ENCODE measurements at places on chromosomes 16 and 17.

DNA sequence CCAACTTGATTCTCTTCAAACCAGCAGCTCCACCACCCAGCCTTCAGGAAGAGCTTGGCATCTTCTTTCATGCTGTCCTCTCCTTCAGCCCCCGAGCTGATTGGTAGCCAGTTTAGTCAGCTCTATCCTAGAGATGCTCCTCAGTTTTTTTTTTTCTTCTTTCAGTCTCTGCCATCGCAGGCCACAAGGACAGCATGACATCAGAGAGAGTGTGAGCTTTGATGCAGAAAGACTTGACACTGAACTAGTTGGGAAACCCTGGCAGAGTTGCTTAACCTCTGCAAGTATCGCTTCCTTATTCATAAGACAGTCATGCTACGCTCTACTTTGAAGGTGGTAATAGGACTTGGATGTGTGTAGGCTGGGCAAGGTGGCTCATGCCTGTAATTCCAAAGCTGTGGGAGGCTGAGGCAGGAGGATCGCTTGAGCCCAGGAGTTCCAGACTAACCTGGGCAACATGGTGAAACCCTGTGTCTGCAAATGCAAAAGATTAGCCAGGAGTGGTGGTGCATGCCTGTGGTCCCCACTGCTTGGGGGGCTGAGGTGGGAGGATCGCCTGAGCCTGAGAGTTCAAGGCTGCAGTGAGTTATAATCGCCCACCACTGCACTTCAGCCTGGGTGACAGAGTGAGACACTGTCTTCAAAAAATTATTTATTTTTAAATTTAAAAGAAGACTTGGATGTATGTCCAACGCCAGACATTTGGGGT, 2.6 kb downstream of the CD300LB start:
- no peak for DNase-seq

DNA sequence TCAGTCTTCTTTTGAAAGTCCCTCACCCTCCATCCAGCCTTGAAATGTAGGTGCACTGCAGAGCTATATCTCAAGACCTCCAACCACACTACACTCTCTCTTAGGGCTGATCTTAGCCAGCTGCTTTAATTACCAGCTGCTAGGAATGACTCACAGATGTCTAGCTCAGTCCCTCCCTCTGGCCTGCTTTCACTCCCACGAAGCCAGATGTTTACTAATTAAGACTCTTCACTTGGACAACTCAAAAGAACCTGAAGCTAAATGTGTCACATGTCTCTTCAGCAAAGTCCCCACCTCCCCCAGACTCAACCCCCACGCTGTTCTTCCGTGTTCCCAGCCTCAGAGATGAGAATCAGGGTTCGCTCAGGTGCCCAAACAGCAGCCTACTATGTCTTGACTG, 2.6 kb downstream of the GTF3C1 start:
- peak; percentile 24 for DNase-seq

GRCh38 chr17:76772842-76773525, 35.1 kb downstream of the MFSD11 start:
- no peak for DNase-seq

GRCh38 chr17:29151567-29151966, 28.6 kb downstream of the MYO18A start:
- no peak for DNase-seq

- no peak for DNase-seq
Observed at GRCh38 chr16:47358816-47359215, 102.0 kb downstream of the ITFG1 start.

- DNase-seq = no peak
Observed at GRCh38 chr17:57645950-57646665, 99.0 kb downstream of the CCDC182 start.

DNA sequence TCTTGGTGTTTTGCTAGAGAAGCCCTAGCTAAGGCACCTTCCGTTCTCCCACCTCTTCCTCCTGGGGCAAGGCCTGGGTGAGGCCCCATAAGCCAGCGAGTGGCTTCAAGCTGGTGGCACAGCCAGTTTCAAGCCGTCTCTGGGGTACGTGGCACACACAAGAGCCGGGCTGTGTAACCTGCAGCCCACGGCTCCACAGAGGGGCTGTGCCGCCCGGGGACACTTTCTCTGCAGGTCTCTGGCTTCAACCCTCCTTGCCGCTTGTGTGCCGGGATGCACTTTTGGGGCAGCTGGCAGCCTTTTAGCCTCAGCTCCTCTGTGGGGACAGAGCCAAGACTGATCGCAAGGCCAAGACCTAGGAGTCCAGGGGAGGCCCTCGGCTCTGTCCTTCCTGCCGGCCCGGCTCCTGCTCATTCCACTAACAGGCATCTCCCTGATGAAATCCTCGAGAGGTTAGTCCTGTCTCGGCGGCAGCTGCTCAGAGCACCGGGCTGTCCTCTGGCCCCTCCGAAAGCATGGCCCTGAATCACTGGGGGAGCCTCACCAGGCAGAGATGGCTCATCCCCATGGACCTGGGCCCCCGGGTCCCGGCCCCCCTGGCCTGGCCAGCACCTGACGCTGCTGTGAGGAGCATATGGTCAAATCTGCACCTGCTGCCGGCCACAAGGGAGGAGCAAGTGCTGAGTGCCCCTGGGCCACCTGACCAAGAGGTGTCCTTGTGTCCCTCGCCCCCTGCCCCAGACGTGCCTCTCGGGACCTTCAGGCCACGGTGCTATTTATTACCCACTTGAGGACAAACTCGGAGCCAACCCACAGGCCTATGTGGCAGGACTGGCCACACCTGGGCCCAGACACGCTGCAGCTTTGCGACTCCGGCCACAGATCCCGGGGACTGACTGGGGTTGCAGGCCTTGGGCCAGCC, 98.5 kb downstream of the METRNL start:
- DNase-seq = no peak
